ENCODE measurements at places on chromosomes 3 and 15. TPM values are rescaled to one million over a fixed set of nuclear protein-coding genes. Genes with fewer than 3 reads are reported as not detected.

DNA sequence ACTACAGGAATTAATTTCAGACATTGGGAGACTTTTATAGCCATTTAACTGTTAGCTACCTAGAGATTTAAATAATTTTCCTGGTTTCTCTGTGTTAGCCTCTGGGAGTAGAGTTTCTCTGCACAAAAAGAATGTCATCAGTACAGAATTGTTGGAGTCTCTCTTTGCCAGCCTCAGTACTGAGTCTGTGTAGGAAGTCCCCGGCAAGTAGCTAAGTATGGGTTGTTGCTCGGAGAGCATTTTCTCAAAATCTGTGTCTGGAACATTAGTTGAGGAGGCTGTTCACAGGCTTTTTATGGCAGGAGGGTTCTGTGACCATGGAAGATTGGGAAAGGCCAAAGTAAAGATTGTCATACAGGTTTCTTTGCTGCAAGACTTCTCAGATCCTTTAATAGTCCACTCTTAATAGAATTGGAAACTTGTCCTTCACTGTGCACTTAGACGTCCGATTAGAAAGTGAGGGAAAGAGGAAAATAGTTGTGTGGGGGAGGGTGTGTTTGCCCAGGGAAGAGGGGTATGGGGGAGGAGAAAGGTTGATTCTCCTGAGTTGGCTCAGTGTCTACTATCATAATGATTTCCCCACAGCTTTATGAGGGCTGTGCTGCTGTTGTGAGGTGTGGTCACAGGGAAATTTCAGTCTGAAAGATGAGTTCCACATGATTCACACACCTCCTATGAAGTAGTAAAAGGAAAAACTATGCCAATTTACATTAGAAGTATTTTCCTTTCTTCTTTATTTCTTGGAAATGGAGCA, 207.1 kb downstream of the PTPRG start:
- no peak for DNase-seq

The EIF4G1 gene
- 254 TPM for total RNA-seq

The SAMMSON gene
- total RNA-seq: 3.4 TPM

DNA sequence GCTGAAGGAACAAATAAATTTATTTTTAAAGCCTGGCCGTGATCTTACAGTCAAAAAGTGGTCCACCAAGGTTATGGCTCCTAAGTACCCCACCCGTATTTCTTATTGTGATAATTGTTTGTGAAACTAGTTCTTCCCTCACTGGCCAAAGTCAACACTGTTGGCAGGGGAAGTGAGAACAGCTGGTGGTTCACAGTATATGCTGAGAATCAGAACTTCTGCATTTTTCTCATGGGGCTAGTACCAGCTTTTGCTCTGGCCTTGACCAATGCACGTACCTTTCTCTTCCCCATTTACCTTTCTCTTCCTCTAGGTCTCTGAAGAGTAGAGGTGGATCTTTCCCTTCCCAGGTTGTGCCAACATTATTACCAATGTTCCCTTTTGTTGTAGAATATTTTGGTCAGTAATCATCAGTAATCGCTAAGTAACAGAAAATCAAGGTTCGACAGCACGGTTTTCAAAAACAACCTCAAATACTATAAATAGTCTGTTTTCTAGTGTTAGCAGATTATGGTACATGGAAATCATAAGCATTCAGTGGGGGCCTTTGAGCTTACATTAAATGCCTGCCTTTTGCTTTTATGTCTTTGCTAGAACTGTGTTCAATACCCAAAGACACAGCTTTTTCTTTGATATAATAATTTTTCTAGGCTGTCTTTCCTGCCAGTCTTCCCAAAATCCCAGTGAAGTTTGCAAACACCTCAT, 268.0 kb downstream of the LPP start:
- DNase-seq: no peak

All from thoracic aorta (tissue), 2 donors.